Stimulated activated CD8-positive, alpha-beta memory T cell treated with anti-CD3 and anti-CD28 coated beads, Interleukin-4, amount 100 ng/mL, for 24 hours (primary cell): ENCODE measurements at places on chromosomes 11 and 22.

DNA sequence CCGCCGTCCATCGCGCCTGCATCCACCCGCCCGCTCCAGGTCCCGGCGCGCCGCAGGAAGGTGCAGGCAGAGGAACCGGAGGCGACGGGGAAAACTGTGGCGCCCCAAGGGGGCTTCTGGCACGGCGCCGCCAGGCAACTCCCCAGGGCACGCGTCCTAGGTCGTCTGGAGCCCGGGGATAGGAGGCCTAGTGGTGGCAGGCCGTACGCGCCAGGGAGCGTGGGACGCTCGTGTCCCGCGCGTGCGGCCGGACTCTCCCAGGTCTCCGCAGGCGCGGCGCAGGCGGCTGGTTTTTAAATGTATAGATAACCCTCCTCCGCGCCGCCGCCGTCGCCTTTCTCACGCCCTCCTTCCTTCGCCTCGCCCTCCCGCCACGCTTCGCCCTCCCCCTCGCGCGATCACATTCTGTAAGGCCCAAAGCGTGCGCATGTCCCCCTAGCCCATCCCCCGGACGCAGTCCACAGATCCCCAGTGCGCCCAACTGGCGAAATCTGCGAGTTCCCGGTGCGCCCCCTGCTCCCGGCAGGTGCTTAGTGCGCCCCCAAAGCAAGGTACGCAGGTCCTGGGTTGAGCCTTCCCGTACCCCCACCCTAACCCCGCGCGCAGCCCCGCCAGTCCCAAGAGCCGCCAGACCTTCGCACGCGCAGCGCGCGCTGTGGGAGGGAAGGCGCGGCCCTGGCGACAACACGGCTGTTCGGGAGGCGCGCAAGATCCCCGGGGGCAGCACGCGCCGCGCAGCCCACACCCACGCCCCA, at the start of gene ASCL2:
TSS of gene ASCL2 (minus strand) at position 267 of the 755 bp plus-strand sequence. CDS start at position 11, 256 bp downstream.
- no peak for DNase-seq

DNA sequence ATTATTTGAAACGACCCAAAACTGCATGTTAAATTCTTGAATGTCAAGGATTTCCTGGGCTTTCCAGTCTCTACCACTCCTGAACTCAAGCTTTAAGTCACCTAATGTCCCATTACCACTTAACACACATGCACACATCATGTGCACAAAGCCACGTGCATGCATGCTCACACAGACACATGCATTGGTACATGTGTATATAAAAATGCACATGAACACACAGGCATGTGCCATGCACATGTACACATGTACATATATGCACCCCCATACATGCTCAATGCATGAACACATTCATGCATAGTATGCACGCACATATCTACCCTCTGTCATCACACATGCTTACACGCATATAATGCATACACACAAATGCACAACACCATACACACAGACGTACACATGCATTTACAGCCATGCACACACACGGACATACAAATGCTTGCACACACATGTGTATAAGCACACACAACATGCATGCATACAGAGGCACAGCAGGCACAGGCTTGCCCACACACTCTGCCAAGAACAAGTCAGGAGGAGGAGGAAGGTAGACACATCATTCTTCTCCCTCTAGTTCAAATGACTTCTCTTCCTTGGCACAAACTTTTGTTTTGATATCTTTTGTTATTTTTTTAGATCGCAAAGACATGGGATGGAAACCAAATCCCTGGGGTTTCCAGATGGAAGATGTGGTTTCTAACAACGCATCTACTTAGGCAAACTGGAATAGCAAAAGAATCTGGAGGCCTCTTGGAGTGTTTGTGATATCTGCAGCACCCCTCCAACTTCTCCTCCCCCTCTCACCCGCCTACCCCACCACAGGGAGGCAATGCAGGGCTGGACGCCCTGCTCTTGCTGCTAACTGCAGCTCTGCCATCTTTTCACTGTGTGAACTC, 24.6 kb downstream of the RASD2 start:
- DNase-seq = no peak

DNA sequence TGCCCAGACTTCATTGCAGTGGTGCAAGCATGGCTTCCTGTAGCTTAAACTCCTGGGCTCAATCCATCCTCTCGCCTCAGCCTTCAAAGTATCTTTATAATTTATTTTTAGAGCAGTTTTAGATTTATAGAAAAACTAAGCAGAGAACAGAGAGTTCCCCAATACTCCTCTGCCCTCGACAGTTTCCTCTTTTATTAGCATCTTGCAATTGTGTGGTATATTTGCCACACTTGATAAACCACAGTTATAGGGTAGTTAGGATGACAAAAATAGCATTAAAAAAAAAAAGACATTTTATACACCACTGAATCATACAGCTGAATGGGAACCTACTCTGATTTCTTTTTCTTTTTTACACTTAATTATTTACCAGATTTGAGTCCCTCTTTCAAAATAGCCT, 31.2 kb downstream of the MS4A2 start:
- DNase-seq = no peak

DNA sequence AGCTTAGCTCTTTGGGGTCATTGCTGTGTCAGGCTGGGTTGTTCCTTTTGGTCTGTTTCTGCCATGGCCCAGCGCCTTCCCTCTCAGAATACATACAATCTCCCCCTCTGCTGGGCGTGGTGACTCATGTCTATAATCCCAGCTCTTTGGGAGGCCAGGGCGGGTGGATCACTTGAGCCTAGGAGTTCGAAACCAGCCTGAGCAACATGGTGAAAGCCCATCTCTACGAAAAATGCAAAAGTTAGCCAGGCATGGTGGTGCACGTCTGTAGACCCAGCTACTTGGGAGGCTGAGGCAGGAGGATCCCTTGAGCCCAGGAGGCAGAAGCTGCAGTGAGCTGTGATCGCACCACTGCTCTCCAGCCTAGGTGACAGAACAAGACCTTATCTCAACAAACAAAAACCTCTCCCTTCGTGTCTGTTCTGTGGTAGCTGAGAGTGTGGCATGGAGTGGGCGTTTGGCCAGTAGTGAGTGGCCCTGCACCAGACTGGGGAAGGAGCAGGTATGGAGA, 46.7 kb upstream of the RAB1B start:
- no peak for DNase-seq

DNA sequence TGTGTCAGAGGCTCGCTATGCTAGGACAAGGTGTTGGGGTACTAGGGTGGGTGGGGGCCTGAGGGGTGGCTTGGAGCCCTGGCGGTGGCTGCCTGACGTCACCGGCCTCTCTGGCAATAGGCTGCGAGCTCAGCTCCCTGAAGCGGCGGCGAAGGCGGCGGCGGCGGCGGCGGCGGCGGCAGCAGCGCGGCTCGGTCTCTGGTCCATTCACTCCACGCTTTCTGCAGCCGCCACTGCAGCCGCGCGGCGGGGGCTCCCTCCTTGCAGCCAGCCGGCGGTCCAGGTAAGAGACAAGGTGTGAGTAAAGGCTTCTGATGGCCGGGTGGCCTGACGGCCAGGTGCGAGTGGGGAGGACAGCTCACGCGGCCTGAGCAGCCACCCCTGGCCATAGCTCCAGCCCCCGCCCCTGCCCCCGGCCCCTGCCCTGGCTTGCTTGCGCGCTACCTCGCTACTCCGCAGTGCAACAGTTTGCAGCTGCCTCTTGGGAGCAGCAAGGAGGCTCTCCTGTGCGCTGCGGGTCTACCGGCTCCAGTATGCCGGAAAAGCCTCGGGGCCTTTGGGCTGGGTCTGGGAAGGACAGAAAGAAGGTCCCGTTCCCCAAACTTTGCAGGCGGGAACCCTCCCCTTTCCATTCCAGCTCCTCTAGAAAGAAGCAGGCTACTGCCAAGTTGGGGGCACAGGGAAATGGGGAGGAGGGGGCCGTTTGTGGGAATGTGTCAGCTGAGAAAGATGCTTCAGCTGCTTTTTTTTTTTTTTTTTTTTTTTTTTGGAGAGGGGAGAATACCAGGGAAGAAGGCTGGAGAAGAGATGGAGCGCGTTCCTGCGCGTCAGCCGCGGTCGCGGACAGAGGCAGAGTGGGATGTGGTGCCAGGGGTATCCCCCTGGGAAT, at the start of gene C11orf87:
TSS of gene C11orf87 (plus strand) at position 210 of the 889 bp plus-strand sequence. CDS start 1,444 bp downstream, outside the sequence.
- DNase-seq = no peak

- no peak for DNase-seq
Measured at GRCh38 chr11:27653990-27654758, 46.1 kb downstream of the BDNF start.

GRCh38 chr11:75196426-75196825, 44.1 kb upstream of the TPBGL start:
- DNase-seq = no peak

DNA sequence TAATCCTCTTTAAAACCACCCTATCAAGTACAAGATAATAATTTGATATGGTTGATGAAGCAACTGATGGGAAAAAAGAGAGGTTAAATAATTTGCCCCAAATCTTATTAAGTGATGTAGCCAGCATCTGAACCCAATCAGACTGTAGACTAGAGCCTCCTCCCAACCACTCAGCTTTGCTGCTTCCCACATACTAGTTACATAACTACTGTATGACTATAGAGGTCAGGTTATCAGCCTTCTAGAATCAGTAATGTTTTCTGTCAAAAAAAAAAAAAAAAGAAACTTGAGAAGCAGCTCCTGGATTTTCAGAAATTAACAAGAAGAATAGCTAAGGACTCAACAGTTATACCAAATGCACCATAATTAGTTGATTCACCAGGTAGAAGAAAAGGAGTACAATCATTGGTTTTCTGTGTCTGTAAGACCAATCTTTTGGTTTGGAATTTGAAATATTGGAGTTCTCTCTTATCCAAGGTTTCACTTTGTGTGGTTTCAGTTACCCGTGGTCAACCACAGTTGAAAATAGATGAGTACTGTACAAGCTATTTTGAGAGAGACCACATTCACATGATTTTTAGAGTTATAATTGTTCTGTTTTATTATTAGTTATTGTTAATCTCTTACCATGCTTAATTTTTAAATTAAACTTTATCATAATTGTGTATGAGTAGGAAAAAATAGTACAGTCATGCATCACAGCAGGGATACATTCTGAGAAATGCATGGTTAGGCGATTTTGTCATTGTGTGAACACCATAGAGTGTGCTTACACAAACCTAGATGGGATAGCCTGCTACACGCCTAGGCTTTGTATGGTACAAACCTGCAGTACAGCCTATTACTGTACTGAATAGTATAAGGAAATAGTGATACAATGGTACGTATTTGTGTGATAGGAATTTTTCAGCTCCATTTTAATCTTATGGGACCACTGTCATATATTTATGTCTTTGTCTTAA, 72.2 kb downstream of the PDHX start:
- no peak for DNase-seq

- no peak for DNase-seq
Measured at GRCh38 chr11:110075105-110075846, 17.9 kb upstream of the ZC3H12C start.
